ENCODE measurements at places on chromosomes 4 and X. TPM values are rescaled to one million over a fixed set of nuclear protein-coding genes. Genes with fewer than 3 reads are reported as not detected.

- H3K36me3 ChIP-seq, result no peaks in the 10 kb centered on the region
- no peak overlapping the region for H3K27ac ChIP-seq
- H3K4me1 ChIP-seq, result no peaks in the 10 kb centered on the region
- H3K27me3 ChIP-seq, result no peaks in the 10 kb centered on the region
- H3K4me3 ChIP-seq, result no peak overlapping the region
- DNase-seq, result peak; percentile 76
These were observed 26.8 kb upstream of the SPARCL1 start for GRCh38 chr4:87555773-87556619.

- H3K4me3 ChIP-seq, result no peak overlapping the region
- no peaks in the 10 kb centered on the region for H3K4me1 ChIP-seq
- H3K36me3 ChIP-seq, result no peaks in the 10 kb centered on the region
These were observed 17.1 kb upstream of the GALNT7 start for GRCh38 chr4:173151496-173151895.

Gene SMC1A
- 46.1 TPM for total RNA-seq

GRCh38 chr4:125741825-125742452, 427.2 kb downstream of the FAT4 start:
- no peak for DNase-seq
- H3K27me3 ChIP-seq, result no peaks in the 10 kb centered on the region
- no peaks in the 10 kb centered on the region for H3K36me3 ChIP-seq

DNA sequence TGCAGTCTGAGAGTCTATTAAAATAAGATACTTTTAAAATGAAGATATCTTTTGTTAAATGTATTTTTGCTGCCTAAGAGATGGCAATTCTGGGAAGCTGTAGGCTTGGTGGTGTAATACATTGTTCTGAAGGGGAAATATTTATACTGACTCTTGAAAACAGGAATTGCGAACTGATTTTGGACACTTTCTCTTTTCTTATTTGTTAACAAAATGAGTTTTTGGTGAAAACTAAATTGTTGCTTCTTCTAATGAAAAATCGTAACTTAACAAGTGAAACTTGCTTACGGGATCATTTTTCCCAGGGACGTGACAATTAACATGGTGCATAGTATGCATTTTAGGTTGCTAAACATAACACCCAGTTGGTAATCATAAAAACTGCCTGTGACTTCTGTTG, 71.0 kb downstream of the RAPGEF2 start:
- DNase-seq, result no peak
- no peak overlapping the region for H3K4me3 ChIP-seq
- H3K4me1 ChIP-seq, result peaks cover 51% of the 10 kb centered on the region
- no peak overlapping the region for H3K27ac ChIP-seq
- no peaks in the 10 kb centered on the region for H3K36me3 ChIP-seq

Gene TCP11X2
- 0.24 TPM for total RNA-seq

DNA sequence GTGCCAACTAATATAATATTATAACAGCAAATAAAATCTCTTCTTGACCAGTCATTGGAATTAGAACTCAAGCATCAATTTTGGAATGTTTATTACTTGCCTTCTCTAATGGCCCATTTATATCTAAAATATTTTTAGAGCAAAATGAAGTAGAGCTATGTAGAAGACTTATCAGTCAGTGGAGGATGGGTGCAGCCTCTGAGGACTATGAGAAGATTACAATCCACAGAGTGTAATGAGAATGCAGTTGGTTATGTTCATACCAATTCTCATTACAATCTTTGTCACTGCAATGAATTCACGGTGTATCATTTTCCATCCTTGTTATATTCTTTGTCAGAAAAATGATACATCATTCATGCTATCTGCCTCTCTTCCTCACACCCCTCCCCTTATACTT, 878.1 kb downstream of the CENPC start:
- no peaks in the 10 kb centered on the region for H3K4me1 ChIP-seq
- no peak overlapping the region for H3K27ac ChIP-seq
- no peaks in the 10 kb centered on the region for H3K36me3 ChIP-seq
- DNase-seq, result no peak
- no peak overlapping the region for H3K4me3 ChIP-seq

Gene SPANXD
- total RNA-seq, result not detected

DNA sequence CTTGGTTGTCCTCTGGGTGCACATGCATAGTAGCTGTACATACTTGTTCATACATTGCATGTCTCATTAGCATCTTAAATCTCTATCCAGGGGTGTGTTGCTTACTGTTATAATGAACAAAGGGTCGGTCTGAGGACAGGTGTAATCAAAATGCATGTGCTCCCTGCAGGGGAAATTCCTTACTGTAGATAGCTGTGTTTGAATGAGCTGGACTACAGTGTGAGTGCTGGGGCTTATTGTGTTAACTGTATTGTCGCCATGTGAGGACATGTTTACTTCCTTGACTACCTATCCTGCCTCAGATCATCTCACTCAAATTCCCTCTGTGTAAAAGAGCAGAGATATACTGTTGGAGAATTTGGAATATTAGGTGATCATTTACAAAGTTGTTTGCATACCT, 98.7 kb downstream of the KLHL34 start:
- peak; percentile 0 for DNase-seq
- no peaks in the 10 kb centered on the region for H3K36me3 ChIP-seq
- H3K27ac ChIP-seq, result no peak overlapping the region
- no peak overlapping the region for H3K4me3 ChIP-seq

- no peak overlapping the region for H3K27ac ChIP-seq
- no peaks in the 10 kb centered on the region for H3K36me3 ChIP-seq
- peaks cover 100% of the 10 kb centered on the region for H3K27me3 ChIP-seq
- DNase-seq, result no peak
These were observed 16.6 kb upstream of the PITX2 start for GRCh38 chr4:110639207-110640090.

GRCh38 chr4:151316645-151317044, 8.8 kb downstream of the SH3D19 start:
- no peak for DNase-seq
- peaks cover 23% of the 10 kb centered on the region for H3K4me1 ChIP-seq
- H3K27ac ChIP-seq, result peak overlapping the region; percentile 61
- no peaks in the 10 kb centered on the region for H3K36me3 ChIP-seq
- no peak overlapping the region for H3K4me3 ChIP-seq

GRCh38 chr4:10003666-10004065, 17.6 kb downstream of the SLC2A9 start:
- no peak overlapping the region for H3K27ac ChIP-seq
- DNase-seq, result no peak
- H3K4me3 ChIP-seq, result no peak overlapping the region
- H3K36me3 ChIP-seq, result no peaks in the 10 kb centered on the region
- H3K4me1 ChIP-seq, result no peaks in the 10 kb centered on the region

- H3K27ac ChIP-seq, result no peak overlapping the region
- peaks cover 2% of the 10 kb centered on the region for H3K36me3 ChIP-seq
- DNase-seq, result peak; percentile 14
These were observed 56.6 kb downstream of the ANAPC10 start for GRCh38 chr4:145041378-145041777.

Gene TCEAL9
- total RNA-seq, result 171 TPM

GRCh38 chr4:186627226-186627865, 72.0 kb upstream of the MTNR1A start:
- peak; percentile 18 for DNase-seq
- H3K36me3 ChIP-seq, result peaks cover 7% of the 10 kb centered on the region
- no peaks in the 10 kb centered on the region for H3K27me3 ChIP-seq
- H3K27ac ChIP-seq, result no peak overlapping the region

DNA sequence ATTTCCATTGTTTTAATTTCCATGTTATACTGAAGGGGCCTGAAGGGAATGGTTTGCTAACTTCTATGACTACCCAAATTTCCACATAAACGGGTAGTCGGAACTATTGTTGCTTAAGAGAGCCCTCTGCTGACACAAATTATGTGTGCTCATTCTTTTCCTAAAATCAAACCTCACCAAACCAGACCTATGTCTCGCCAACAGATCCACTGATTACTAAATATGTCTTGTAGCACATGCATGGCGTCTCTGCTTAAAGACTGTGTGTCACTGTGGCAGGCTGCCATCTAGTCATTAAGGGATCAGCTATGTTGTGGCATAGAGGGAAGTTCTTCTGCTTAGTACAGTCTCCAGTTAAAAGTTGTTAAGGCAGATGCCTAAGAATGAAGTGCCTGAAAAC, 25.1 kb downstream of the PIR start:
- no peak overlapping the region for H3K4me3 ChIP-seq
- peak; percentile 64 for DNase-seq
- peaks cover 6% of the 10 kb centered on the region for H3K4me1 ChIP-seq
- H3K36me3 ChIP-seq, result no peaks in the 10 kb centered on the region
- no peaks in the 10 kb centered on the region for H3K27me3 ChIP-seq
- H3K27ac ChIP-seq, result no peak overlapping the region

All from cardiac muscle cell (in vitro differentiated cells and primary cell).